D721Med (cell line): ENCODE measurements at places on chromosomes 1 and 21.
A peak's percentile ranks its signal among the peaks of the same experiment; 100 is the strongest.

DNA sequence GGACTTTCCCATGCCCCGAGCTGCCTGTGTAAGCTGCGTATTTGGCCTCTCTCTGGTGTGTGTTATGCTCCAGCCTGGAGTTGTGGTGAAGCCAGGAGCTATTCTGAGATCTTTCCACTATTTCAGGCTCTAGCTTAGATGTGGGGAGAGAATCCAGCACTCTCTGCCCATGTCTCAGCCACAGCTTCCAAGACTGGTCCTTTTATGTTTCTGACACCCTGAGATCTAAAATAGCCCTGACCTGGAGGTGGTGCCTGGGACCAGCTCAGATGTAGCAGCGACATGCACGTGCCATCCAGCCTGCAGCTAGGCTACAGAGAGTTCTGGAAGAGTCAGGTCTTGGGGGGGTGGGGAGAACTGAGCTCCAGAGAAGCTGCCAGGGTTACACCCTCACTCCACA lies 76.5 kb downstream of the TENT5C start:
- no peak for DNase-seq

GRCh38 chr1:231242516-231243198 lies 1.6 kb downstream of the GNPAT start:
- DNase-seq: no peak

GRCh38 chr1:29629814-29630516 lies 393.6 kb downstream of the PTPRU start:
- DNase-seq: no peak

GRCh38 chr1:41483001-41483850 lies 1.3 kb downstream of the EDN2 start:
- DNase-seq: no peak

GRCh38 chr1:59285691-59286090 lies 11.2 kb upstream of the FGGY start:
- DNase-seq: no peak

- DNase-seq: no peak
These were observed 1.2 kb downstream of the GPR52 start for GRCh38 chr1:174448974-174449373.

- DNase-seq: no peak
These were observed 1184.1 kb downstream of the AMY1C start for GRCh38 chr1:104933846-104934245.

DNA sequence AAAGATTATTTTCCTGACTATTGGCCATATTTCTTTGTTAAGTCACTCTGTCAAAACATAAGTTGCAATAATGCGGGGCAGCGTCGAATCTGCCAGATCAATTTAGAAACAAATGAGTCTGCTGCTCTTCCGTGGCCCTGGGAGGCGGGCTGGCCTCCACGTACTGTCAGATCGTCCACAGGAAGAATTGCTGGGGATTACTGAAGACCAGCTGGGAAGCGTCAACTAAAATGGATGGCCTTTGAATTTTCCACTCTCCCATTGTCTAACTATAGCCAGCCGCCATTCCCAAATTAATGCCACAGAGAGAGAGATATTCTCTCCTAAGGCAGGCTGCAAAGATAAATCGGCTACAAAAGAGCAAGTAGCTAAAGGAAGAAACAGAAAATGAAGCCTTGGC lies 560.2 kb downstream of the SMYD3 start:
- DNase-seq: no peak

DNA sequence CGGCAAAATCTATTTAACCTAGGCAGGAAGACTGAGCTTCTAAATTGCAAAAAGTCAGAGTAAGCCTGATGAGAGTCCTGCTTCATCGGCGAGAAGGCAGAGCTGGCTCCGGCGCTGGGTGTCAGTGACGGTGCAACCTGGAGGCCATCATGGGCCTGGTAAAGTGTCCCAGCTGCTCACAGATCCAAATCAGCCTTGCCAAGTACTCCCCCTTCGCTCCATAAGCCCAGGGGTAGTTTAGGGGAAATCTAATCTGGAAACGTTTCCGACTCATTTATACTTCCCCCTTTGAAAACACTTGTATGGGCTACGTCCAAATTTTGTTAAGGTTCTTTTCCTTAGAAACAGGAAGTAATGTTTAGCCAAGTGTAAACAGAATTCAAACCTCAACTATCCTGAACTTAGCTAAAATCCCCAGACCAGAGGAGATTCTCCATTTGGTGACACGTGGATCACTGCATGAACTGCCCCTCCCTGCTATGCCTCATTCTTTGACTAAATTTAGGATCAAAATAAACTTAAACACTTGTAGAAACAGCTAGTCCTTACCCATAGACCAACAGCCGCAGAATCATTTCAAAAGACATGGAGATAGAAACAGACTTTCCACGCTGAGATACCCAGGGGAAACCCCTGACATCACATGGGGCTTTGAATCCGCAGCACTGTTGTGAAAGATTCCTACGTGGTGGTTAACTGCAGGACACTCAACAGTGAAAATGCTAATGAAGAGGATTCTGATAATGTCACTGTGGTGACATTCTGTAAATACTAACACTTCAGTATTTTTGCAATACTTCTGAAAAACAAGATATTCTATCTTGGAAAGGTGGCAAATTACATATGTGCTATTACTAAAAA lies 172.7 kb downstream of the TGFBR3 start:
- DNase-seq: no peak

GRCh38 chr1:94056171-94056570 lies 64.8 kb downstream of the ABCA4 start:
- DNase-seq: no peak

DNA sequence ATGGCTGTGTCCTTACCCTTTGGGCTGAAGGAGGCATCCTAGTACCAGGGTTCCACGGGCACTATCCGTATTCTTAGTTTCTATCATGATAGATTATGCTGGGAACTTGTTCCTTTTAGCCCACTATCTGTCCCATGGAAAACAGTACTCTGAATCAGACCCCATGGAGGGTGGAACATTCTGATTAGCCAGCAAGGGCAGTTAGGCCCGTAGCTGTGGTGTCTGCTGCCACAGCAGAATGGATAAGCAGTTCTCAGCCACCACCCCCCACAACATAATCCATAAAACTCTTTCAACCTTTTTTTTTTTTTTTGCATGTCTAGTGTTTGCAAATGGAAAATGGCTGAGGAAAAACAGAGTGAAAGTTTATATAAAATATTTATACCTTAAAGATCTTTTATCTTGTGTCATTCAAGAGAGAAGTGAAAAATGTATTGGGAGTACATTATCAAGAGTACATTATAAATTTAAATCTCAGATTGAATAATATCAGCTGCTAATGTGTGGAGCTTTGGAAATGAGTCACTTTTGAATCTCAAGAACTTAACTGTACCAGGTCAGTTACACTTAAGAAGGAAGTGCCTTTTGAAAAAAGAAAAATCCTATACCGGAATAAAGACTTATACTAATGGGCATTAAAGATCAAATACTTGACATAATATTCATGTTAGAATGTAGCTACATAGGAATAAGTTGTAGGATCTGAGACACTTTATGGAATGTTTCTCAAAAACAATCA lies 80.3 kb downstream of the NFIA start:
- DNase-seq: no peak

GRCh38 chr1:21652937-21653743 lies 16.0 kb downstream of the RAP1GAP start:
- DNase-seq: no peak

- no peak for DNase-seq
These were observed 69.1 kb upstream of the TINAGL1 start for GRCh38 chr1:31507221-31507620.

DNA sequence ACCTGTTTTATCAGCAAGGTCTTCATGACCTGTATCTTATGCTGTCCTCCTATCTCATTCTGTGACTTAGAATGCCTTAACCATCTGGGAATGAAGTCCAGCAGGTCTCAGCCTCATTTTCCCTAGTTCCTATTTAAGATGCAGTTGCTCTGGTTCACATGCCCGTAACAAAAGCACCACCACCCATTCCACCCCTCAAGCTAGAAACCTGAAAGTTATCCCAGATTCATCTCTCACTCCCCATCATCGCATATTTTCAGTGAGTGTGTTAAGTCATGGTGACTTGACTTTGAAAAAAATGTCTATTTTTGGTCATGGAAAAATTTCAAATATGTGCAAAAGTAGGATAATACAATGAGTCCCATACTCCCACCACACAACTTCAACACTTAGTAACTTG lies 11.7 kb downstream of the HMGN2 start:
- no peak for DNase-seq

DNA sequence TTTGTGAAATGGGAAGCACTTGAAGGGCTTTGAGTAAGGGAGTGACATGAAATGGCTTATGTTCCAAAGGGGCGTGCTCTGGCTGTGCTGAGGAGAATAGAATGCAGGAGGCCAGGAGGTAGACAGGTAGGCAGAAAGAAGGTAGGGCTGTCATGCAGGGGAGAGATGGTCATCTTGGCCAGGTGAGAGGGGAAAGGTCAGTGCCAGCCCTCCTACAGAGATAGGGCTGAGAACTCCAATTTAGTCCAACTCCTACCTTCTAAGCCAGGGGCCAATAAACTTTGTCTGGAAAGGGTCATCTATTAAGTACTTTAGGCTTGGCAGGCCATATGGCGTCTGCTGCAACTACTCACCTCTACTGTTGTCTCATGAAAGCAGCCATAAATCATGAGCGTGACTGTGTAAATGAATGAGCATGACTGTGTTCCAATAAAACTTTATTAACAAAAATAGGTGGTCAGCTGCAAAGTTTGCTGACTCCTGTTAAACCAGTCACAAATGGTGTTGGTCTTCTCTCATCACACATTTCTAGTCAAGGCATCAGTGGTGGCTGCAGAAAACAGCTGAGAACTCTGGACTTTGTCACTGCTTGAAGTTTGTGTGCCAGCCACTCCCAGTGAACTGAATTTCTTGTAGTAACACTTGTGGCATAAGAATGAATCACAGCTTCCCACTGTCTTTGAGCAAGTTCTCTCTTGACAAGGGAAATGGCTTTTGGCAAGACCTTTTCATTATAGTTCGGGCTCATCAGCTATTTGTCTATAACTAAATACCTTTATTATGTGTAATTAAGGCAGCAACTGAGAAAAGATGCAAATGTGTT lies 32.0 kb upstream of the CD2 start:
- no peak for DNase-seq

- no peak for DNase-seq
These were observed 34.1 kb downstream of the SUSD4 start for GRCh38 chr1:223329664-223330415.

GRCh38 chr1:24849672-24850295 lies 80.3 kb downstream of the RUNX3 start:
- no peak for DNase-seq

- peak; percentile 20 for DNase-seq
These were observed 69.6 kb upstream of the LRRC8B start for GRCh38 chr1:89454845-89455521.

DNA sequence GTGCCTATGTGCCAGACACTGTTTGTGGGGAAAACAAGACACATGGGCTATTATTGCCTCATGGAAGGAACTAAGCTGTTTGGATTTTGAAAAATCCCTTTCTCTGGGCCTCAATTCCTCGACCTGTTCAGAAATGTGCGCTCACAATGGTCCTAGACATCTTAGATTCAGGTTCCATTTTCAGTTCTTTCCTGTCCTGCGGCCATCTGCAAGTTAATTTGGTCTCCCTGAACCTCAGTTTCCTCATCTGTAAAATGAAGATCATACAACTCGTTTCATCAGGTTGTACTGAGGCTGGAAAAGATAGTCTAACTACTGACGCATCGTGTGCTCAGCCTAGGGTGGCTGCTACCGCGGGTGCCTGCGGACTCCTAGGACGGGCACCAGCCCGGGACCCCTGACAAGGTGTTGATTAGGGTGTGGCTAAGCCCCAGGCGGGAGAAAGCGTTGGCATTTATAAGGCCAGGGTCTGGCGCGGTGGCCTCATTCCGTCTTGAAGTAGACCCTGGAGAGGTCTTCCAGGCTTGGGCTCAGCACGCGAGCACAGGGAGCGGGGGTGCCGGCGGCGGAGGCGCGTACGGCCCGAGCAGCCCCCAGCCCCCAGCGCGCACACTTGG lies 493 bp upstream of the ELOA start:
- DNase-seq: no peak

DNA sequence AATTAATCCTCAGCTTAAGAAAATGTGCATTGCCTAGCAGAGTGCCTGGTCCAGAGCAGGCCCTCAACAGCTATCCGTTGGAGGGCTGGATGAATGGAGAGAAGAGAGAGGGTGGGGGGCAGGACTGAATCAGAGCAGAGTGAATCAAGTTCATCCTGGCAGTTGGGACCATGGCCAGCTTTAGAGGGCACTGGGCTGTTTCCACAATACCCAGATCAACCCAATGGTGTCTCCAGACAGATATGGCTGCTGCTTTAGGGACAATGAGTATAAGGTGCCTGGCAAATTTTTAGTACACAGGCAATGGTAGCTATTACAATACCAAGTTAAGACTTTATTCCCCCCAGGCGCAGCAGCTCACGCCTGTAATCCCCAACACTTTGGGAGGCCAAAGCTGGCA lies 17.1 kb downstream of the EMC1 start:
- no peak for DNase-seq

DNA sequence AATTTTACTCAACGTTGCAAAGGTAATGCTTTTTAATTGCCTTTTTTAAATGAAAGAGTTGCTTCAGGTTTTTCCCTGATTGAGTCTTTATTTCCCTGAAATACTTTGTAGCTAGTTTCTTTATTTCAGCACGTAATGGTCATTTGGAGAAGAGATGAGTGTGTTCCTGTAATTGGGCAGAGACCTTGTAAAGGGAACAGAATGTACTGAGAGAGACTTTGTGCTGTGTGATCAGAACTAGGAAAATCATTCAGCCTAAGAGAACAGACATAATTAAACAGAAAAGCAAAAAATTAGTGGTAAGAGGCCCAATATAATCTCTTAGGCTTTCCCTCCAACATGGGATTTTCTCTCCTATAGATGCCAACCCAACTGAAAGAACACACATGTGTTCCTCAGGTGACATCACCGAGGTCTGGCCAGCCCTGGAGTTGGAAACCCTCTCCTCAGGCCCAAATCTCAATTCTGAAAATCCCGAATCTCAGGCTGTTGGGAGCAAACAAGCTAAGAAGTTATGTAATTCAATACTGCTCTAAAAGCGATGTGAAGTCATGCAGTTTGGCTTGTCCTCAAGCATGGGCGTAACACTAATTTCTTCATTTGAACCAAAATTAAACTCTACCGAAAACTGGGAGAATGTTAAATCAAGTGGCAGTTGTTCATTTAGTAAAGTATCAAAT lies 102.0 kb downstream of the TGFB2 start:
- no peak for DNase-seq

DNA sequence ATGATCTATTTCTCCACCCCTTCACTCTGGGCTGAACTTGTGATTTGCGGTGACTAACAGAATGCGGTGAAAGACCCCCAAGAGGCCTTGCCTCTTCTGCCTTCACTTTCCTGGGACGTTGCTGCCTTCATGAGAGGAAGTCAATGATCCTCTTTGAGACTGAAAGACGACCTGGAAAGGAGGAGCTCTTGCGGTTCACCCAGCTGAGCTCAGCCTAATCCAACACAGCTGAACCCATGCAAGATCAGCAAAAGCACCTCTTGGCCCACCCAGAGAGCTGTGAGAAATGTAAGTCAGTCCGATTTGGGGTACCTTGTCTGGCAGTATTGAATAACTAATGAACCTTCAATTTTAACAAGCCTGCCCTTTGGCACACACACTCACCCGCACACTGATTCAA lies 767.4 kb upstream of the TPTE start:
- no peak for DNase-seq
